Aortic smooth muscle cell (primary cell): ENCODE measurements at places on chromosomes 7 and 10. TPM values are rescaled to one million over a fixed set of nuclear protein-coding genes. Genes with fewer than 3 reads are reported as not detected.

The ARHGEF35 gene
- total RNA-seq, result 2.0 and 3.0 TPM in 2 replicates

The OPALIN gene
- total RNA-seq, result not detected in 2 replicates

The TBATA gene
- not detected in 2 replicates for total RNA-seq

The SLC26A5 gene
- not detected in 2 replicates for total RNA-seq
